Left lung (tissue), 14 donors: ENCODE measurements at places on chromosomes 5 and 9. TPM values are rescaled to one million over a fixed set of nuclear protein-coding genes. Genes with fewer than 3 reads are reported as not detected.
A peak's percentile ranks its signal among the peaks of the same experiment; 100 is the strongest.

LHFPL2 gene
- polyA plus RNA-seq = 39.6 TPM

CDO1 gene
- polyA plus RNA-seq = 59.5 TPM

EQTN gene
- polyA plus RNA-seq = 0.60 TPM

FBP2 gene
- polyA plus RNA-seq = 2.6 TPM

STRBP gene
- 38.2 TPM for polyA plus RNA-seq

IFNE gene
- polyA plus RNA-seq = 0.22 TPM

DNA sequence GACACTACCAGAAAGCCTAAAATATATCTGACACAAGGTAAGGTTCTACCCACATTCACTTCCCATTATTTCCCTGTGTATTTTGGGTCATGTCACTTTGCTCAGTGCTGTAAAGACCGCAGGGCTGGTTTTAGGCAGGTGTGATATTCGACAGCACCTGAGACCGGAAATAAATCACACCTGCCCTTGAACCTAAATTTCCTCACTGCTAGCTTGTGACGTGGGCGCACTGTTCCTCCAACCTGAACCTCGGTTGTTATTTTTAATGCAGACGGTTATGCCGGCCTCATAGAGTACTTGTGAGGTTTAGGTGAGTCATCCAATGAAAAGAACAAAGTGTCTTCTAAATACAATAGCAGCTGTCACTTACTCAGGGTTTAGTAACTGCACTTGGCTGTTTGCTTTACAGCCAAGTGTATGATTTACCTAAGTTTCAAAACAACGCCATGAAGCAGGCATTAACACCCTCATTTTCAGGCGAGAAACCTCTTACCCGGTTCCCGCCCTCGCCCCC is 20.7 kb upstream of the ZNF782 start:
- no peak for DNase-seq

DNA sequence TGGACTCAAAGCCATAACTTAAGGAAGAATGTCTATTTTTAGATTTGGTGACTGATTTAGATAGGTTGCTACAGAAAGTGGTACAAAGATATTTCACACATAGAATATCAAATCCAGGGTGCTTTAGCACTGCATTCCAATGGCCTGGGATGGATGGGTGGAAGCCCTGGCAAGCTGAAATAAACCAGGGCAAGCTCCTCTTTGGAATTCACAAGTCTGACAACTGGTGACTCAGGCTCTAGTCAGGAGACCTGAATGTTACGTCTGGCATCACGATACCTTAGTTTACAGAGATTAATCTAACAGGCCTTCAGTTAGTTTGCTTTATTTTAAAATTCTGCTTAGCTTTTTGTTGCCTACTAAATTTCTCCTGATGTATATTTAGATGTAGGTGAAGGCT is 144.0 kb downstream of the TMC1 start:
- DNase-seq = no peak

- no peak for DNase-seq
Measured at GRCh38 chr5:127936439-127936972, 147.1 kb upstream of the SLC12A2 start.

DNA sequence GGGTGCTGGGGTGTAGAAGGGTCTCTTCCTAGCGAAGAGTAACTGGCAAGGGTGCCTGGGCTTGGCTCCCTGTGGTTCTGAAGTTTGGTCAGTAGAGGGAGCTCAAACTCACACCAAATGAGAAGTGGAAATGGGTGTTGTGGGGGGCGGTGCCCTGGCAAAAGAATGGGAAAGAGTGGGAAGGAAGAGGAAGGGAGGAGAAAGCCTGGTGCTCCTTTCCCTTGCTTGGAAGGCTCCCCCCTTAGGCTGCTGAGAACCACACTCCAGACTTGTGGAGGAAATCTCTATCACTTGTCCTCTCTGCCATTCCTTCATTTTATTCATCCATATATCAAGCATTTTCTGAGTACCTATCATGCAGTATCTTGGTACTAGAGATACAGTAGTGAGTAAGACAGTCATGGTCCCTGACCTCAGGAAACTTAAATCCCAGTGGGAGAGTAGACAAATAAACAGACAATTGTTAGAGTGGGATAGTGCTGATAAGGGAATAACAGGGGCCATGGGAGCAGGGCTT is 13.0 kb downstream of the SLC4A9 start:
- DNase-seq = peak; percentile 70

DNA sequence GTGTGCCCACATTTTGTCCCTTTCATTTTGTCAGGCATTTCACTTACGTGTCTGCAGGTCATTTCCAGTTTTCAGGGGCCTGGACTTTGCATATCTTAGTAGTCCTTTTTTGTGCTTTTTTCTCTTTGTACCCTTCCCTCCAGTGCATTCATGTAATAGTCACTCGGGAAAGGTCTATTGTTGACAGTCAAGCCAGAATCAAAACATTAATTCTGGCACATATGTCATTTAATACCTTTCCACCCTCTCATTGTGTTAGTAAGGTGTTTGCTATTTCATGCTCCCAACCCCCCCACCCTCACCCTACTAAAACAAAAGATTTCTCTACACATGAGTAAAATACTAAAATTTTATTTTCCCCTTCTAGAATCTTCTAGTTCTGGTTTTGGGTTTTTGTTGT is 42.7 kb downstream of the UGCG start:
- no peak for DNase-seq

DNA sequence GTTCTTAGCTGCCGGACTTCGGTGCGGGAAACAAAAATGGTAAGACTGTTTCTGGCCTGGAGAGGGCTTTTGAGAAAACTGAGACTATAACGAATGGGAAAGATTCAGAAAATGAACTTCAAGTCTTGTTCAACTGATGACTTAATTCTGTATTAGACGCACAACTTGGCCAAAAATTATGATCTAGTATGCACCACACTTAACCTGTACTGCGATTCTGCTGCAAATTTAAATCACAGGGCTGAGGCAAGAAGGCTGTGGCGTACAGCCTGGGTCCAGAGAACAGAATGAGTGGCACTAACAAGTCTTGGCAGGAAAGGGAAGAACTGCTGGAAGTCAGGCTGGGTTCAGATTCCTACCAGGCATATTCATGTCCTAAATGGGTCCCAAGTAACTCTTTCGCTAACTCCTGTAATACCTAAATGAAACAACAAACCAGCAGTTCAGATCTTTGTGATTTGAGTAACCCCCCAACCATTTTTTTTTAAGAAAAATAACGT is 781 bp upstream of the COL23A1 start:
- no peak for DNase-seq

DNA sequence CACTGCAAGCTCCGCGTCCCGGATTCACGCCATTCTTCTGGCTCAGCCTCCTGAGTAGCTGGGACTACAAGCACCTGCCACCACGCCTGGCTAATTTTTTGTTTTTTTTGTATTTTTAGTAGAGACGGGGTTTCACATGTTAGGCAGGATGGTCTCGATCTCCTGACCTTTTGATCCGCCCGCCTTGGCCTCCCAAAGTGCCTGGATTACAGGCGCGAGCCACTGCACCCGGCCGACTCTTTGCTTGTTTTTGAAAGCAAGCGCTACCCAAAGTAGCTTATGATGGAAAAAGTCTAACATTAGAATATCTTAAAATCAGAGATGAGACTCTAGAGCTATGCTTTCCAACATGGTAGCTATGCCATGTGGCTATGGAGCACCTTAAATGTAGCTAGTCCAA is 585.5 kb upstream of the ITGA1 start:
- no peak for DNase-seq
